ENCODE measurements at places on chromosomes 4 and X. TPM values are rescaled to one million over a fixed set of nuclear protein-coding genes. Genes with fewer than 3 reads are reported as not detected.

The PAGE4 gene
- total RNA-seq, result not detected

The ERCC6L gene
- total RNA-seq, result 10.1 TPM

The MID1 gene
- 17.2 TPM for total RNA-seq

The MECP2 gene
- total RNA-seq, result 27.2 TPM

The TADA2B gene
- 11.8 TPM for total RNA-seq

The MXRA5 gene
- total RNA-seq, result not detected

The NUP54 gene
- total RNA-seq, result 63.9 TPM

The GLRB gene
- total RNA-seq, result 14.6 TPM

The DUSP21 gene
- not detected for total RNA-seq

The AFP gene
- total RNA-seq, result 1.8 TPM

The RRAGB gene
- 6.0 TPM for total RNA-seq

The TBC1D8B gene
- 0.94 TPM for total RNA-seq

The CACNA1F gene
- total RNA-seq, result not detected

The CORIN gene
- 0.73 TPM for total RNA-seq

The UNC5C gene
- 0.10 TPM for total RNA-seq

The IL13RA2 gene
- total RNA-seq, result 1.7 TPM

The TMPRSS11D gene
- not detected for total RNA-seq

- DNase-seq, result no peak
Measured at GRCh38 chrX:63765712-63766111, 19.3 kb downstream of the ARHGEF9 start.

DNA sequence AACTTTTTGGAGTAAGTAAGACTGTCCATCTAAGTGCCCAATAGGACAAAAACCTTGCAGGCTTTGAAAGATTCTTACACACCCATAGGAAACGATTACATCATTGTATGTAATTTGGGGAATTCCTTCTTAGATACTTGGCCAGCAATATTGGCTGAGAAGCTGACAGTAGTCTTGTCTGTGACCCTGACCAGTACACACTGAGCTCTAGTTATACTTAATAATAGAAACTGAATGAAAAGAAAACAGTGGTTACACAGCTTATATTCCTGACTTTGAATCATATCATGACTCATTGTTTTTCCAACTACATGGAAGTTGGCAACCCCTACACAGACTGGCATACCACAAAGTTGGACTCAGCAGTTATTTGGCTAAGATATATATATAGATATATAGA is 7.1 kb upstream of the TLR2 start:
- DNase-seq, result peak; percentile 87

DNA sequence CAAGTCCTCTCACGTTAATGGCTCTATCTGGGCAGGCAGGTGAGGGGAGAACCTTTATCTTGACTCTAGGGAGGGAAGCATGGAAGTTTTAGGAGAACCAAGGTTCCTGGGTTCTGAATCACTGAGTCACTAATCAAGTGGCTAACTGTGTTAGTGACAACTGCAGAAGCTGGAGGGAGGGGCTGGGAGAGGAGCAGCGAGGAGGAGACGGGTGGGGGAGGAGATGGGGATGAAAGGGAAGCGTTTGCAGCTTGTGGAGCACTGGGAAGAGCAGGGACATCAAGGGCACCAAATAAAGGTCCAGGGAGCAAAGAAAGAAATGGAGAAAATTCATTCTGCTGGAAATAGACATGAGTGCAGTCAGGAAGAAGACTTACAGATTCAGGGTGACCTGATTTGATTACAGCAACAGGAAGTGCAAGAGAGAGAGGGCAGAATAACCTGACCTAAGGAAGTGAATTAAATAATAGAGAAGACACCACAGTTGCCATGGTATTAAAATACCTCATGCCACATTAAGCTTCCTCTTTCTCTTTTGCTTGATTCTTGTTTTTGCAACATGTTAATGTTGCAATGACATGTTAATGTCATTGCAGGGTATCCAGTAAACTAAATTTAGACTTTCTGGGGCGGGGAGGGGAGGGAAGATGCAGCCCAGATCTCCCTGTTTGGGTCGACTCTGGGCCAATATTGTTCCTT is 4.5 kb upstream of the SETD7 start:
- peak; percentile 23 for DNase-seq

GRCh38 chr4:83139514-83140156 is 25.1 kb upstream of the PLAC8 start:
- peak; percentile 4 for DNase-seq

GRCh38 chr4:168787801-168788595 is 222.1 kb downstream of the CBR4 start:
- DNase-seq, result no peak

GRCh38 chr4:183437452-183437851 is 7.0 kb upstream of the CDKN2AIP start:
- DNase-seq, result no peak

GRCh38 chrX:101078716-101079598 is at the start of gene TMEM35A:
Gene TMEM35A, plus strand, starts transcription at chrX:101078879. Its CDS starts 124 bp downstream, at chrX:101079003.
- DNase-seq, result no peak

GRCh38 chrX:29587107-29587506 is 628.3 kb upstream of the MAGEB2 start:
- no peak for DNase-seq

- DNase-seq, result no peak
Measured at GRCh38 chr4:31807036-31807435, 1086.9 kb downstream of the PCDH7 start.

DNA sequence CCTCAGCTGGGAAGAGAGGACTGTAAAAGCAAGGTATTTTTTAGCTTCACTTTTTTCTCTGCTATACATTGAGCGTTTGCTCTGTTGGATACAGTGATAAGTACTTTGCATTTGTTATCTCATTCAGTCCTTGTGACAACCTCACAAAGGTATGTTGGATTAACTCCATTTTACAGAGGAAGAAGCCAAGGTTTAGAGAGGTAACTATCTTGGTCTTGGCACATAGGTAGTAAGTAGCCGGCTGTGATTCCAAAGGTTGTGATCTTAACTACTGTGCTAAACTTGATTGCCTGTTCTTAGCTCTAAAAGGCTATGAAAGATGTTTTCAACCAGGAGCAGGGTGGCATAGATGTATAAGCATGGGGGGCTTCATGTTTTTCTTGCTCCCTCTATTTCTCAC is 134.4 kb downstream of the POLA1 start:
- DNase-seq, result no peak

DNA sequence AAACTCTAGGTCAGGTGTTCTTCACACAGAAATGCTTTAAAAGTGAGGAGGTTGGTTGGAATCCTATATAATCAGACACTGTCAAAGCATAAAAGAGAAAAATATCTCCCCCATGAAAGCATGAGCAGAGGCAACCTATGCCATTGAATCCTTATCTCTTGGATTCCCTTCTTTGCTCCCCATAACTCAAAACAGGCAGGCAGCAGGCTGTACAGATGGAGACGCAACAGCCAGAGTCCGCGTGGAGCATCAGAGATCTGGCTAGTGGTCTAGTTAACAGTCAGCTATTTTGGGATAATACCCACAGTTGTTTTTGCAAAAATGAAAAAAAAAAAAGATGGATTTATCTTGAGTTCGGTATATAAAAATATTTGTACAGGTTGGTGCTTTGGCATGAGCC is 490.0 kb upstream of the TENM3 start:
- no peak for DNase-seq

DNA sequence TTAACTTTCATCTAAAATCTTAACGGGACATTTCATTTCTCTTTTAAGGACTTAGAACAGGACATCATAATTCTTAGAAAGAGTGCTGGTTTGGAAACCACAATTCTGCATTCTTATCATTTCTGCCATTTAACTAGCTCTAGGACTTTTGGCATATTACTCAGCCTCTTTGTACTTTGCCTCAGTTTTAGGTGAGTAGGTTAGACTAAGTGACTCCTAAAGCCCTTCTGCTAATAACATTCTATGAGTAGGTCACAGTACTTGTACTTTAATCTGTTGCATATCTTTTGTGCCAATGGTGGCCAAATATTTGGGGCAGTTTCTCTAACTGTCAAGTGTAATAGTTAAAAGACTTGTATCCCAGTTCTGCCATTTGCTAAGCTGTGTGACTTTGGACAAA is 115.4 kb upstream of the NUDT6 start:
- peak; percentile 35 for DNase-seq

DNA sequence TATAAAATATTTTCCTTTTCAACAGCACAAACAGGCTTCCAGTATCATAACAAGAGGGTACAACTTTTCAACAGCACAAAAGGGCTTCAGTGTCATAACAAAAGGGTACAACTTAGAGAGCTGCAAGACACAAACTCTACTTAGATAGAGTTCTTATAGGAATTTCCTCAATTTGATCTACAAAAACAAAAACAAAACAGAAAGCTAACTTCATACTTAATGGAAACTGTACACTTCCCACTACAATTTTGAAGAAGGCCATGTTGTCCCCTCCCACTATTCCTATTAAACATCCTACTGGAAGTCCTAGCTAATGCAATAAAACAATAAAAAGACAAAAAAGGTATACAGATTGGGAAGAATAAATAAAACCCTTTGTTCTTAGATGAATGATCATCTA is 96.7 kb downstream of the CENPC start:
- DNase-seq, result no peak

DNA sequence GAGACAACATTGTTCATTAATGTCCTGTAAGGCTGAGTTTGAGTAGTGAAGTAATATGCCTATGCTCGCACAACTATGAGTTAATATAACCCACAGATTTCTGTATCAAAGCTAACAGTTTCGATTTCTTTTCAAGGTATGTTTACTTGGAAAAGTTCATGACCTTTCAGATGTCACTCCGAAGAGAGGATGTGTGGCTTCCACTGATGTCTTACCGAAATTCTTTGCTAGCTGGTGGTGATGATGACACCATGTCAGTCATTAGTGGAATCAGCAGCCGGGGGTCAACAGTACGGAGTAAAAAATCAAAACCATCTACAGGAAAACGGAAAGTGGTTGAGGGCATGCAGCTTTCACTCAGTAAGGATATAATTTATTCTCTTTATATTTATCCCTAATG is 124.9 kb downstream of the STAG2 start:
- no peak for DNase-seq

DNA sequence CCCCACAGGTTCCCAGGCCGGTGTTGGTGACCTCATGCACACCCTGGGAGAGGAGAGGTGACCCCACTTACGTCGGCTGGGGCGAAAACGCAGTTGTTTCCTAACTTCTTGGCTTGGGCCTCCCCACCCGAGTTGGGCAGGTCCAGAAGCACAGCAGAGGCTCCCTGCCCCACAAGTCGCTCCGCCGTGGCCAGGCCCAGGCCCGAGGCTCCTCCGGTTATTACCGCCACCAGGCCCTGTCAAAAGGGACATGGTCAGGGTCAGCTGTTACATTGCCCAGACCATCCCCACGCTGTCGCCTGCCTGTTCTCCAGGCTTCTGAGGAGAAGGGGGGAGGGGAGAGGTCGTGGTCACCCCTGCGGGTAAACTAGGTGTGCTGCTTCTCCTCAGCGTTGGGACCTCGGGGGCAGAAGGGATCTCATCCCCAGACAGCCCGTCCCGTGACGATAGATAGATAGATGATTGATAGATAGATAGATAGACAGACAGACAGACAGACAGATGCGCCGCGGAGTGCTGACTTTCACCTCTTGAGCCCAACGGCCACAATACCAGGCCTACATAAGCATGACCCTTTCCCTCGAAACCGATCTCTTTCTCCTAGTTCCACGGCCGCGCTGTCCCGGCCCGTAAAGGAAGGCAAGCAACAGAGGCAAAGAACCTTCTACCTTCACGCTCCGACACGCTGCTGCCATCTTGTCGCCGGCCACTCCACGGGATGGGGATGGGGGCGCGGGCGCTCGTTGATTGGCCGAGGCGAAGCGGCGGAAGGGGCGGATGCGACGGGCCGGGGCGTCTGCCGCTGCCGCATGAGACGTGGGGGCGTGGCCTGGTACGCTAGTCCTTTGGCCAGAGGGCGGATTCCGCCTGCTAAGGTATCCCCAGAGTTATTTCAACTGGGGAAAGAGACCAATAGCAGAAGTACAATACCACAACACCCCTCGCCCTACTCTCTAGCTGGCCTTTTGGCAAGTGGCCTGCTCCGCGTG is at the start of gene HSD17B10:
TSS of gene HSD17B10 (minus strand) at position 720 of the 989 bp plus-strand sequence. CDS start at position 695, 25 bp downstream.
- peak; percentile 78 for DNase-seq

GRCh38 chr4:161920304-161921052 is 243.3 kb downstream of the FSTL5 start:
- no peak for DNase-seq

- peak; percentile 1 for DNase-seq
Measured at GRCh38 chr4:36138220-36138619, 106.1 kb downstream of the ARAP2 start.

DNA sequence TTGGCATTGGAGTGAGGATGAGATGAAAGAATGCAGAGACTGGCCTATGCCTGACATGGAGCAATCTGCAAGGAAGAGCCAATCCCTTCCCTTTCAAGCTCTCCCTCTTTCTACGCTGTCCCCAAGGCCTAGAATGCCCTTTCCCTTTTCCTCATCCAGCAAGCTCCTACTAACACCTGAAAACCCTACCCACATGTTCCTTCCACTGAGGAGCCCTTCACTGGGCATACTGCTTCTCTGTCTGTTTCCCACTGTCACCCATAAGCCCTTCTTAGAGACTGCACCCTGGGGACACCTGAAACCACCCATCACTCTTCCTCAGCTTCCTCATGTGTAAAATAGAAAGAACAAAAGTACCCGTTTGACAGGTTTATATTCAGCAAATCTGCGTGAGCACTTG is 249.6 kb upstream of the PSAPL1 start:
- DNase-seq, result no peak

GRCh38 chr4:98199247-98199646 is 56.0 kb upstream of the STPG2 start:
- peak; percentile 13 for DNase-seq

DNA sequence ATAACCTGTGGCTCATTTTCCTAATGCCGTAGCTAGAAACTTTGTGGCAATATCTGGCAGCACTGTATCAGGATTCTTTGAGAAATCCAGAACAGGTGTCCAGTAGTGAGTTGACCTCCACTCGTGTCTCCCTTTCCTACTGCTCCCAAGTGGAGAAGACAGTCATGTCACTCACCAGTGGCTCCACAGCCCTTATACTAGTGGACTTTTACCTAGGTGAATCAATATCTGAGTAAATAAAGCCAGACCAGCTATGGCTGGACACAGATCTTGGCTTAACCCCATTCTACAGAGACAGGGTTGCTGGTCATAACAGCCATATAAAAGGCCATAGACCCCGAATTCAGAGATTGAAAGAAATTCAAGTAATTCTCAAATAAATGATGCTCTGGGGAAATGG is 46.5 kb upstream of the SHROOM4 start:
- DNase-seq, result no peak

- DNase-seq, result peak; percentile 64
Measured at GRCh38 chrX:40108959-40109287, 11.2 kb upstream of the BCOR start.

- DNase-seq, result peak; percentile 75
Measured at GRCh38 chr4:113996599-113997177, 17.2 kb upstream of the ARSJ start.

GRCh38 chrX:75301060-75301459 is 27.2 kb downstream of the UPRT start:
- DNase-seq, result no peak

DNA sequence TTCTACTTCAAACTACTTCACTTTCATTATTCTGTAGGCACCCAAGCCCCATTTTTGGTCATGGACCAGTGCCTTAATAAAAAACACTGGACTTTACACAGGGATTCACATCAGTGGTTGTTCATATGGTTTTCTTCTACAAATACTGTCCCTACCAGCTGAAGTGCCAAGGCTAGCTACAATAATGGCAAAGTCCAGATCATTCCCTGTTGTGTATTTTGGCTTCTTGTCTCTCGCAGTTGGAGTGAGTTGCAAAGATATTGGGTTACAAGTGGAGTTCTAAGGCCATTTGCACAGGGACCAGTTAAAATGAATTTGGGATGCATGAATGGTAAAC is 16.7 kb upstream of the ANKRD17 start:
- no peak for DNase-seq

- no peak for DNase-seq
Measured at GRCh38 chrX:153642051-153642654, 4.8 kb upstream of the DUSP9 start.

- no peak for DNase-seq
Measured at GRCh38 chr4:80049813-80050534, 23.1 kb downstream of the ANTXR2 start.

Data from HT1080 (cell line).